ENCODE measurements at places on chromosomes 3 and 15. TPM values are rescaled to one million over a fixed set of nuclear protein-coding genes. Genes with fewer than 3 reads are reported as not detected.

GRCh38 chr3:195800240-195800639, 11.5 kb downstream of the MUC4 start:
- no peak for DNase-seq

The UROC1 gene
- polyA plus RNA-seq = 0.04 TPM

The ERICH6 gene
- 1.2 TPM for polyA plus RNA-seq

- DNase-seq = no peak
Measured at GRCh38 chr3:197295871-197296270, 2.5 kb downstream of the DLG1 start.

DNA sequence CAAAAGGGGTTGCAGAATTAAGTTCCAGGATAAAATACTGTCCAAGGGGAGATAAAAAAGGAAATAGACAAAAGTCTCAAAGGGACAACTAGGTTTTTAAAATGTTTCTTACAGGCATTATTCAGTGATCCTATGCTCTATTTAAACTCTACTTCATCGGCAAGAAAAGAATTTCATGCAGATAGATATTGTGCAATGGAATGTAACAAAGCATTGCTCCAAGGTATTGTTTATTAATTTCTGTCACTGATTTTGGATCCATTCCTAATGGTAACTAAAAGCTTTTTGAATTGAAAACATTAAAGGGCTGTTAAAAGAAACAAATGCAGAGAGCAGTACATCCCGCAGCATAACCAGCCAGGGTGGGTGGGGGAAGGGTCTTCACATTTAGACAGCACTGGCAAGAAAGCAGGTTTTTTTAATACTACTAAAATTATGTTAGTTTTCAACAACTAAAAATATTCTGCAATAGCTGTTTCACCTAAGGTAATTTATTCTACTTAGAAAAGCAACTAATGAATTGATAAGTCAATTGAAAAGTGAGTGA, 82.9 kb downstream of the THBS1 start:
- no peak for DNase-seq

- DNase-seq = no peak
Measured at GRCh38 chr3:36678216-36679013, 85.9 kb downstream of the DCLK3 start.

DNA sequence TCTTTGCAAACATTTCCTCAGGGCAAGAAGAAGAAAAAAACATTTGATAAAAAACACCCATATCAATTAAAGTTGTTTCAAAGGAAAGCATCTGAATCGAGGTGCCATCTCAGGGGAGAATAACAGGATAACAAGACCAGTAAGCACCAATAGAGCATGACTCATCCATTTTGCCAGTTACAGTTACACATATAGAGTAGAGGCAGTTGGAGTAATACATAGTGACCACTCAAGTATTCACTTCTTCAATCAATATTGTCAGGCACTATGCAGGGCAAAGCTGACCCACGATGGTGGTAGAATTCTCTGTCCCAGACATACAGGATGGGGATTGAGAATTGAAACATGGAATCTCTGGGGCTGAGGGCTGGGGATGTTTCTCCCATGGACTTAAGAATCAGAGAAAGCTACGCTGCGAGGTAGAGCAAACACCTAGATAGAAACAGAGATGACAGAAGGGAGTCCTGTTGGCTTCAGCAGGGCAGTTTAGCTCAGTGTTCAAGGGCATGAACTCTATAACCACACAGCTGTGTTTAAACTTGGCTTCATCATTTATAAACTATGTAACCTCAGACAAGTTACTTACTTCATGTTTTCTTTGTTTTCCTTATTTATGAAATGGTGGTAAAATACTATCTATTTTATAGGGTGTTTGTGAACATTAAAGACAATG, 186.4 kb upstream of the NANOGP8 start:
- no peak for DNase-seq

DNA sequence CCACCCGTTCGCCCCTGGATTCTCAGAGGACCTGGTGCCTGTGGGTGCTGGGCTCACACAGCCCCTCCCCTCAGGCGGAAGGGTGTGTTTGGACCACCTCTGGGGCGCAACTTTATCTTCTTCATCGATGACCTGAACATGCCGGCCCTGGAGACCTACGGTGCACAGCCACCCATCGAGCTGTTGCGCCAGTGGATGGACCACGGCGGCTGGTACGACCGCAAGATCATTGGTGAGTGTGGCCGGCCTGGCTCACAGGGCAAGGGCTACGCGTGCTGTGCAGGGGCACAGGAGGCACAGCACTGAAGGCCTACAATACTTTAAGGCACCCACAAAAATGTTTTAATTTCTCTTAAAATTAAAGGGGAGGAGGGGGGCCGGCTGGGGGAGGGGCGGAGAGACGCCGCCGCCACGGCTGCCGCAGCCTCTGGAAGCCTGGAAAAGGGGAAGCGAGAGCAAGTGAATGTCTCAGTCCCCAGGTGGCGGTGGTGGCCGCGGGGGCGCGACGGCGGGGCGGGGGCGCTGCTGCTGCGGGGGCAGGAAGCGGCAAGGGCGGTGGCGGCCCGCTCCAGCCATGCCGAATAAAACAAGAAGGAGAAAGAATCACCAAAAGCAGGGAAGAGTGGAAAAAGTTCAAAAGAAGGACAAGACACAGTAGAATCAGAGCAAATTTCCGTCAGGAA, 56.8 kb downstream of the DNAH1 start:
- no peak for DNase-seq

GRCh38 chr3:124320976-124321375, 329.1 kb upstream of the ROPN1 start:
- no peak for DNase-seq

- no peak for DNase-seq
Measured at GRCh38 chr15:65067645-65068402, at the start of gene RASL12. RASL12 (minus strand) TSS chr15:65067991; CDS start chr15:65067835, 156 bp downstream.

GRCh38 chr3:30615615-30616346, 9.4 kb downstream of the TGFBR2 start:
- DNase-seq = no peak

The LTK gene
- polyA plus RNA-seq = 1.4 TPM

- no peak for DNase-seq
Measured at GRCh38 chr3:136838641-136839555, 20.0 kb downstream of the SLC35G2 start.

The ATP13A5 gene
- not detected for polyA plus RNA-seq

DNA sequence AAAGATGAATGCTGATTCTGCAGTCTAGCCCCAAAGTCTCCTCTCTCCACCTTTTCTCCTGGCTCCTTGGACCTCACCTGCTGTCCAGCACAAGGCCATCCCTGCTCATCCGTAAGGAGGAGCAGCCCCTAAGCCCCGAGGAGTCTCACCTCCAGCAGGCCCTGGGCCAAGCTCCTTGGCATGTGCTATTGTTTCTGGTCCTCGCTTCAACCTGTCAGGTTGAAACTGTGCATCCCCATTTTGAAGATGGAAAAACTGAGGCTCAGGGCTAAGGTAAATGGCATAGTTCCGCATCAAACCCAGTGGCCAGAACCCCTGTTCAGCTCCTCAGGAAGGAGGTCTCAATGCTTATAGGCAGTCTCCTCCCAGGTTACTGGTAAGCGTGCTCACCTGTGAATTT, 26.1 kb downstream of the CHDH start:
- DNase-seq = no peak

DNA sequence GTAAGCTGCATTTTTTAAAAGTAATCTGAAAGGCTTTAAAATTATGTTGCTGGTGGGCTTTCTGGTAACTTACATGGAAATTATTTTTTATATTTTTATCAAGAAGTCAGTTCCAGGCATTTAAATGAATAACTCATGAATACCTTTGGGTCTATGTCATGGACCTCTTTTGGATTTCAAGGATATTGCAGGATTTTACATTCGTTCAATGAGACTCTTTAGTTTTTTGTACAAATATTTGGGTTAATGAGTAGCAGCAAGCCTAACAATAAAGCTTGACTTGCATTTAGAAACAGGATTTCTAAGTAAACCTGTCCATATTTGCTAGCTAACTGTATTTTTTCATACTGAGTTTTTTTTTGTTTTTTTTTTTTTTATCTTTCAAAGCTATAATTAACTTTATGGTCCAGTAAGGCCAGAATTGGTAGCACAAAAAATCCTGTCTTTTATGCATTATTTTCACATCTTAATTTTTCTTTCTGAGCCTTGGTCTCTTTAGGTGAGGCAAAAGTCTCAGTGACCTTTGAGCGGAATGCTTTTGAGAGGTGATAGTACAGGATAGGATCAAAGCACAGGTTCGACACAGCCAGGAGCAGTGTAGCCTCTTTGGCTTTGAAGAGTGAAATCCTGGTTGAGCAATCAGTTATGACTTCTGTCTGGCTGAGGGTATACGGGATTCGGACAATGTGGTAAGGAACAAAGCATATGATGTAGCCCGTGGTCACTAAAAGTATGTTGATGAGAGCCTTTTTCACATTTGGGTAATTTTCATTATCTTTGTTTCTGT, 4.8 kb downstream of the GPR171 start:
- no peak for DNase-seq

- DNase-seq = no peak
Measured at GRCh38 chr3:95654570-95655362, 1159.6 kb upstream of the EPHA6 start.

- no peak for DNase-seq
Measured at GRCh38 chr15:89514186-89514585, 17.8 kb upstream of the RHCG start.

DNA sequence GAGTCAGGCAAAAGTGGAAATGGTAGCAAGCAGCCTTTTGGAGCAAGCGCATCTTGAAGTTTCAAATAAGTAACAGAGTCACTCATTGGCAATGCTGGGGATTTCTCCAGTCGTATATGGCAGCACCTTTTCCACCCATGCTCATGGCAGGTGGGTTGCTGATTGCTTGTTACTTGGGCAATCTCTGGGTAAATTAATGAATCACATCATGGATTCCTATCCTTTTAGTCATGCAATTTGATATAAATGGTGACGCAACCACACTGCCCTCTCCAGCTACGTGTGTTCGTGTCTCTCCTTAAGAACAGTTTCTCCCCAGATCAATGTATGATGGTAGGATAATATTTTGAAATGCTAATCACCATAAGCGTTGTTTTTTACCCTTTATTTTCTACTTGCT, 339.9 kb upstream of the KCNH8 start:
- no peak for DNase-seq

DNA sequence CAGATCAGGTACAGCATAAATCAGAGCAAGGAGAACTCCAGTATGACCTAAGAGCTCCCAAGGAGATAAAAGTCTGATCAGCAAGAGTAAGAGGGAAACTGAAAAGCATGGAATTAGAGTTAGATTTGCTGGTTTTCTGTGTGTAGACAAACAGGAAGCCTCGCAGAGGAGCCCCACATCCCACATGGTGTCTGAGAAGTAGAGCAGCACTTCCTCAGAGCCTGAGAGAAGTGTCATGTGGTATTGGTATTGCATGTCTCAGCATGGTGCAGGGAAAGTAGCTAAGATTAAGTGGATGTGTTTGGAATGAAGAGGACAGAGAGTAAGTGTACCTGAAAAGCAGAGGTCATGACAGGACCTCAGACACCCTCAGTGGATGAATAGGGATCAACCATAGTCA, 175.4 kb upstream of the GBE1 start:
- DNase-seq = no peak
